C1 segment of cervical spinal cord (tissue), 14 donors: ENCODE measurements at places on chromosomes 13 and 19.

DNA sequence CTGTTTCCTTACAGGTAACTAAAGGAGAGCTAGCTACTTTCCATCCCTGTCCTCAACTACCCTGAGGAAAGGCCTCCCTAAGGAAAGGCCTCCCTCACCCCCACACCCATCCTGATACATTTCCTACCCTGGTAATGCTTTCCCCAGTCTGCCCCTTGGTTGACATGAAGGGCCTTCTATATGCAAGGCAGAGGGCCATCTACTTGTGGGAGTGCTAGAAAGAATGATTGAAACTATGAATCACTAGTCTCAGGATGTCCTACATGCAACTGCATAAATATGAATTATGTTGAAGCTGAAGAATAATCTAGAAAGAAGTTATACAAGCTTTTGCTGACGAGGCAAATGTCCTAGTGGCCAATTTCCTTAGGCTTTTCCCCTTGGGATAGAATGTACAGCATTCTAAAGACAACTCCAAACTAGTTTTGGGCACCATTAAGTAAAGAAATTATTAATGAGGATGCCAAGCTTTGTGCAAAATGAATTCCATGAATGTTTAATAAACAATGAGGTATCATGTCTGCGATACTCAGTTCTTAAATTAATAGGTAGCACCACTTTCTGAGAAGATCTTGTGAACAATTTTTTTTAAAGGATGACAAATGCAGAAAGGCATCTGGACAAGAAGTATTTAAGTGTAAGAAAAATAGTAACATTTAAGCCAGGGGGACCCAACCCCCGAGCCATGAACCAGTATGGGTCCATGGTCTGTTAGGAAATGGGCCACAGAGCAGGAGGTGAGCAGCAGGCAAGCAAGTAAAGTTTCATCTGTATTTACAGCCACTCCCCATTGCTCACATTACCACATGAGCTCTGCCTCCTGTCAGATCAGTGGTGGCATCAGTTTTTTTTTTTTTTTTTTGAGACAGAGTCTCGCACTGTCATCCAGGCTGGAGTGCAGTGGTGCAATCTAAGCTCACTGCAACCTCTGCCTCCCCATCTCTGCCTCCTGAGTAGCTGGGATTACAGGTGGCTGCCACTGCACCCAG is 223.0 kb downstream of the LHFPL6 start:
- no peak for DNase-seq

GRCh38 chr13:76764916-76765315 is 121.3 kb downstream of the KCTD12 start:
- no peak for DNase-seq

GRCh38 chr13:103354171-103354570 is 288.0 kb upstream of the SLC10A2 start:
- no peak for DNase-seq

DNA sequence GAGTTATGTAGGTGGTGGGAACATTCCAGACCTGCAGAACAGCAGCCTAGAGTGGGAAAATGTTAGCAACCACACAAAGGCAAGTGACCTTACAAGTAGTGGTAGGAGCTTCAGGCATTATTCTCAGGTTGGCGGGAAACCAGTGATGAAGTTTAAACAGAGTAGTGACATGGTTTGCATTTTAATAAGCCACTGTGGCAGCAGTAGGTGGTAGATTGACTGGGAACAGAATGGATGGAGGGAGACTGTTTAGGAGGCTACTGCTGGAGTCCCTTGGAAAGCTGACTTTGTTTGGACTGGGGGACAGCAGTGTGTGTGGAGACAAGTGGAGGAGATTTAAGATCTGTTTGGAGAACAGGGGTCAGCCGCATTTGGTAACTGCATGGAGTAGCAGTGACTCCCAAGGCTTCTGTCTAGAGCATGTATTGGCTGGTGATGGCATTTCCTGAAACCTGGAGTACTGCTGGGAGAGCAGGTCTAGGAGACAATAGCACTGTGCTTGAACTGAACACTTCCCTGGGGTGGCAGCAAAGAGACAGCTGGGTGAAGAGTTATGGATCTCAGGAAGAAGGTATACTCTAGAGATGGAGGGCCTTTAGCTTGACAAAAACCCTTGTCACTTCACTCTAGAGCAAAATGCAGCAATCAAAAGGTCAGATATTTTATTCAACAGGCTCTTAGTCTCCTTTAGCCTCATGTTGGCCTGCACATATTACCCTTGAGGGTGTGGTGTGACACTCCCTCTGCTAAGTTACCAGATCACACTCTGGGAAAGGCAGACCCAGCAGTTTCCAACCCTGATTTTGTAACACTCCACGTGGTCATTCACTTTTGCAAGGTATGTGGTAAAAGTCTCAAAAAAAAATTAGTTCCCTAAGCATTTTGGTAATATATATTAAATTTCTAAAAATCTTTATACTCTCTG is 70.3 kb downstream of the DHRS12 start:
- DNase-seq: no peak

GRCh38 chr13:113748101-113748861 is 10.7 kb upstream of the TMEM255B start:
- DNase-seq: no peak

- DNase-seq: no peak
Measured at GRCh38 chr13:91574766-91575165, 176.3 kb downstream of the GPC5 start.

- no peak for DNase-seq
Measured at GRCh38 chr19:13576726-13577125, 70.4 kb upstream of the CACNA1A start.

DNA sequence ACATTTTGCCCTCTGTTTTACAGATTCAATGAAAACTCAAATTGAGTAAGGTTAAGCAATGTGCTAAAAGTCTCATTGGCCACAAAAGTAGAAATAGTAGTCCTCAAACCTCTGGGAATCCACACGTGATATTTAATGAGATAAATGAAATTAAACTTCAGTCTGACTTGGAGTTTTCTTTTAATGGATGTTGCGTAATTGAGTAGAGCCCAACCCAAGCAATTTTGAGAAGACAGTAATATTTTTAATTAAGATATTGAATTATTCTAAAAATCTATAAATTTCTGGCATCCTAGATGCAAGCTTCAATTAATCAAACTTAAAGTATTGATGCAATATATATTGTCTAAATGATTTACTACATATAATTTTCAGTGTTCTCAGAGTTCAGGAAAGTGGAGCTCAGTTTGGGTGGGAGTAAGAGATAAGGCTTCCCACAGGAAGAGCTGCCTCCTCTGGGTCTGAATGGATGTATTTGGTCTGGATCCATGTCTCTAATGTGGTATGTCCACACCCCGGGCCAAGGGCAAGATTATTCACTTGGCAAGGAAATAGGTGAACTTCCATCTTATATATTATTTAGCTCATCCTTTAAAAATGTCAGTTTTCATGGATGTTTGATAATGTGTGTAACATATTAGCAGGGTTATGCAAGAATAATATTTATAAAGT is 6.9 kb downstream of the MBNL2 start:
- no peak for DNase-seq

GRCh38 chr13:73733706-73734105 is 400.5 kb downstream of the KLF12 start:
- DNase-seq: no peak

DNA sequence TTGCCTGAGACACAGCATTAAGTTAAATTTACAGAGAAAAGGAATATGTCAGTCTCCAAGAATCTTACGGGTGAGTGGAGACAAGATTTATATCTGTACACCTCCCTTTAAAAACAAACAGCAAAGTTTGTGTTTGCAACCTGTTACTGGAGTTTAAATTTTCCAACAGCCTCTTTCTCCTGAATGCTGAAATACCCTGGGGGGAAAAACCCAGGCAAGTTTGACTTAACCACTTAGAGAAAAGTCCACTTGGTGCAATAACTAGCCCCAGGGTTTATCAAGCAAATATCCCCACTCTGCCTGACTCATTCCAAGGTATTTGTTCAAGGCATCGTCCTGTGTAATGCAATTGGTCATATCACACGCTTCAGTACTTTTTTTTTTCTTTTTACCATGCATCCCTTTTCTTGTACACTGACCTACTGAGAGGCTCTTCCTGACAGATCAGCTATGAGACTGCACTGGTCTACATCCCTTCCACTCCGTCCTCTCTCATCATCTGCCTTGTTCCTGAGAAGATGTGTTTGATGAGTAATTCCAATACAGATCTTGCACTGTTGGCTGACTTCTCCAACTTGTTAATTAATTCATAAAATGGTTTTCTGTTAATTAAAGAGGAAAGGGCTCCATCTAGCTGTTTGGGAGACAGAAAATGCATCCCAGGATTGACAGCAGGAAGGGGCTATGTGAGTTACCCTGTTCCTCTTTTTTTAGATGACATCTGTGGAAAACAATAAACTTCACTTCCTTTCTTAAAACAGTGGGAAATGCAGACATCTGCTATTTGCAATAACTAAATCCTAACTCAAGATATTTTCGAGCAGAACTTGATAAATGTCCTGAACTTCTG is 212.5 kb upstream of the IRS2 start:
- DNase-seq: no peak

GRCh38 chr13:31374682-31375081 is 174.9 kb downstream of the B3GLCT start:
- DNase-seq: no peak

GRCh38 chr13:44498502-44498901 is 77.6 kb downstream of the TSC22D1 start:
- no peak for DNase-seq

DNA sequence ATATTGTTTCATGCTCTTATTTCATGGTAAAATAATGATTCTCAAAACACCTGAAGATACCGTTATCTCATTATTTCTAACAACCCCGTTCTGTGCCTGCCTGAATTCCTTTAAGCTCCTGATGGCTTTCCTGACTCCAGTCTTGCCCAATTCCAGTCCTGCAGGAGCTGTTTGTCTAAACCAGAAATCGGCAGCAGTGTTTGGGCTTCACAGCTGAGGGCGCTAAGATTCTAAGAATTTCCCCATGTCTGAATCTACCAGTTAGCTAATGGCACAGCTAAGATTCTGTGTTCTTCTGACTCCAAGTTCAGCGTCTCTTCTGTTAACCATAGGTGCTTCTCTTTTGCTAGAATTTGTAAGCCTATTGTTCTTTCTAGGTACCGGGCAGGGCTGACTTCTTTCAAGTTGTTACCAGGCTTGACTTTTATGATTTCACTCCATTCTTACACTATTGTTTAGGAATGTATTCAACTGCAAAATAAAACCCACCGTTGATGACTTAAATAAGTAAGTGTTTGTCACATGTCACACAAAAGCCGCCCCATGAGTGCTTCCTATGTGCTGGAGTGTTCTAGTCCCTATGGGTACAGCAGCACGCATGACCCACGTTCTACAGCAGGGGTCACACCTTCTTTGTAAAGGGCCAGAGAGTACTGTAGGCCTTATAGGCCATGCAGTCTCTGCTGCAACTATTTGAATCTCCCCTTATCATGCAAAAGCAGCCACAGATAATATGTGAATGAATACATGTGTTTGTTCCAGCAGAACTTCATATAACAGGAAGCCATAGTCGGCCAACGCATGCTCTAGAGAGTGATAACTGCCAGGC is 168.3 kb upstream of the RNF113B start:
- DNase-seq: no peak

DNA sequence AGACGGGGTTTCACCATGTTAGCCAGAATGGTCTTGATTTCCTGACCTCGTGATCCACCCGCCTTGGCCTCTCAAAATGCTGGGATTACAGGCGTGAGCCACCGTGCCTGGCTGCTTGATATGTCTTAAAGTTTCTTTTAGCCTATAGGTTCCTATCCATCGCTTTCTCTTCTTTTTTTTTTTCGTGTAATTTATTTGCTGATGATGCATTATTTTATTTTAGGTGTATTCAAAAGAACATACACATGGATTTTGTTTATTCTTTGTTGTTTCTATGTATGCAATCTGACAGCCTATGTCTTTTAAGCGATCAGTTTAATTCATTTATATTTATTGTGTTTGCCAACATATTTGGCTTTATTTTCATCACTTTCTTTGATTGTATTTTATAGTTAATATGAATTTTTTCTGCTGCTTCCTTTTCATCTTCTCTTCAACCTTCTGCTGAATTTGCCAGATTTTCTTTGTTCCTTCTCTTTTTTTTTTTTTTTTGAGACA is 26.0 kb upstream of the TNFAIP8L1 start:
- DNase-seq: no peak

DNA sequence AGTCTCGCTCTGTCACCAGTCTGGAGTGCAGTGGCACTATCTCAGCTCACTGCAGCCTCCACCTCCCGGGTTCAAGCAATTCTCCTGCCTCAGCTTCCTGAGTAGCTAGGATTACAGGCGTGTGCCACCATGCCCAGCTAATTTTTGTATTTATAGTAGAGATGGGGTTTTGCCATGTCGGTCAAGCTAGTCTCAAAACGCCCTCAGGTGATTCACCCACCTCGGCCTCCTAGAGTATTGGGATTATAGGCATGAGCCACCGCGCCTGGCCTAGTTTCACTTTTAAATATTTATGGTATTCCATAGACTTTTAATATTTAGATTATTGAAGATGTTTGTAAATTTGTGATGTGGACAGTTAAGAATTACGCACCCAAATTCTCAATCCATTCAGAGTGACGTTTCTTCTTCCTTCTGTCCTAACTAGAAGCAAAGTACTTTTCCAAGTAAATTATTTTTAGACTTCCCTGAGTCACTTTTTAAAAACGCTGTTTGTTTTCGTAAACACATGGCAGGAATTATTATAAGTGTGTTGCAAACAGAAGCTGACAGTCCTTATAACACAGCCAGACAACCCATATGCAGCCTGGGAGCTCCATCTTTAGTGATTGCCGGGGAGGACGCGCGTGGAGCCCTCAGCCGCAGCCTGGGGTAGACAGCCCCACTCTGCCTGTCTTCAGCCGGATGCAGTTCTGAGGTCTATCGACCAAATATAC is 131.7 kb downstream of the ATP11A start:
- no peak for DNase-seq

DNA sequence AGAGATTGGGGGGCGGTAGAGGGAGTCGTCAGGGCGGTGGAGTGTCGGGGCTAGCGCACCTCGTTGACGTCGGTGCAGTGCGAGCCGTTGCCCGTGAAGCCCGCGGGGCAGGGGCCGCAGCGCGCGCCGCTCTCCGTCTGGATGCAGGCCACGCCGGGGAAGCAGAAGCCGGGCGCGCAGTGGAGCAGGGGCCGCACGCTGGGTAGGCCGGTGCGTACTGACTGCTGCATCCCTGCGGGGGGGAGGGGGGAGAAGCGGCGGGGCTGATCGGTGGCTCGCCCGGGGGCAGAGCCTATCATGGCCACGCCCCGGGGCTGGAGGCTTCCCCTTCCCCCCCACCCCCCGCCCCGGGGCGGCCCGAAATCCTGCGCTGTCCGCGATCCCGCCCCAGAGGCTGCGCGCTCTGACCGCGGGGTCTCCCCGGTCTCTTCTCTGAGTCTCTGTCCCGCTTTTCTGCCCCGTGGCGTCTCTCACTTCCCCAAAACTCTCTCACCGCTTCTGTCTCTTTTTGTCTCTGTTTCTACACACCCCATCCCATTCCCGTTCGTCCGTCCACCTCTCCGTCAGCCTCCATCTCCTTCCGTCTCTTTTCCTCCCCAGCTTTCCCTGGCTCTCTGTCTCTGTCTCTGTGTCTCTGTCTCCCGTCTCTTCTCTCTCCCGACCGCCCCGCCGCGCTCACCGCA is 1.1 kb downstream of the COMP start:
- no peak for DNase-seq

GRCh38 chr19:38389101-38389925 is 816 bp downstream of the SPRED3 start:
- peak; percentile 53 for DNase-seq
